CD4-positive, alpha-beta T cell treated with Interleukin-15 for 4 hours (primary cell): ENCODE measurements at places on chromosomes 16 and 17.
A peak's percentile ranks its signal among the peaks of the same experiment; 100 is the strongest.

GRCh38 chr16:49436181-49436580, 62.6 kb downstream of the C16orf78 start:
- DNase-seq, result no peak

DNA sequence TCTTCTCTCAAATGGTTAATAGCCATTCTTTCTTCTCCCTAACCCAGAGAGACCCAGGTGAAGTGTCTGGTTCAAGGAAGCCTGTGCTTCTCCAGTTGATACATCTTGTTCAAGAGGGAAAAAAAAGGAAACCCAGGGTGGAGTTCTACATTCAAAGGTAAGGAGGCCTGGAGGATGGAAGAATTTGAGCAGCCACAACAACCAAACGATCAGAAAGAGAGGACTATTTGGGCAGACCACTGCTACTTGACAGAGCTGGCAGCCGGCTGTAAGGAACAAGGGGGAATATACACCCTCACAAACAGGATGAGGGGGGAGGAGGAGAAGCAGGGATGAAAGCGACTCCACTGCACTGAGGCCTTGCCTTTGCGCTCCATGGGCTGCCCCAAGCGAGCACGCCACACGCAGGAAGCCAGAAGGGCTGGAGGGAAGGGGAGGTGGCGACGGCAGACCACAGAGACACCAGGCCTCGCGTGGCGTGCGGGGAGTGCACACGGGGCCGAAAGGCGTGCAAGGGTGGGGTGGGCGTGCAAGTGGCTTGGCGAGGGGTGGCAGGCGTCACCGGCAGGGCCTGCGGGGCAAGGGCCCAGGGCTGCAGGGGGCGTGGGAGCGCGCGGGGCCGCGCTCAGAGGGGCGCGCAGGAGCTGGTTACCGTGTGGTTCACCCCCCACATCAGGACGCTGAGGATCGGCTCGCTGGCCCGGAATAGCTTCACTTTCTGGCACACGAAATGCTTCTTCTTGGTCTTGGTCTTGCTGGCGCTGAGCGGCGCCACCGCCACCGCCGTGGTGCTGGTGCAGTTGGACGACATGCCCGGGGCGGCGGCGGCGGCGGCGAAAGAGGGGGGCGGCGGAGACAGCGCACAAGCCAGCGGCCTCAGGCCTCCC, 499 bp downstream of the PIP4K2B start:
- peak; percentile 45 for DNase-seq

DNA sequence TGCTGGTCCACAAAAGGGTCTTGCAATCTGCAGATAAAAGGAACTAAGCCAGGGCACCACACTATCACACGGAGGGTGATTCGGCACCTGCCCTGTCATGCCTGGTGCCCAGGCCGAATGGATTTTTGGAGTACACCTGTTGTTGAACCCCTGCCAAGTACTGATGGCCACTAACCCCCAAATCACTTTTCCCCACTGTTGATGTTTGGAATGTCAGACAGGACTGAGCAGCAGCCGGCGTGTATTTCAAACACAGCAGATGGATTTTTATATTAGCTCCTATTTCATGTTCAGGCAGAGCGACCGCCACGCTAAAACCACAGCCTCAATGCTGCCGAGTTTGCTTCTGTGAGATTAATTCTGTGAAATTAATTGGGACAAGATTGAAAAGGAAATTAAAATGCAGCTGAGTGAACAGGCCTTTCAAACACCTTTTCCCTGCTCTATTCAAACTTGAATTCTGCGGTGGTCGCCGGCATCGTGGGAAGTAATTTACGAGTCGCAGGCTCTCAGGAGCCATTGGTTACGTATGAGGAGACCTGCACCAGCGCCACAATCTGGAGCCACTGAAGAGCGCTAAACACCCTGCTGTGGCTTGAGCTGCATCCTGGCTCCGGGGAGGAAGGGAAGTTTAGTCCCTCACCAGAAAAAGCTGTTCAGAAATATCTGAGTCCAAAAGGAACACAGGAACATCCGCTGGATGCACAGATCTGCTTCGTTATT, 48.5 kb downstream of the SNX11 start:
- DNase-seq, result no peak

DNA sequence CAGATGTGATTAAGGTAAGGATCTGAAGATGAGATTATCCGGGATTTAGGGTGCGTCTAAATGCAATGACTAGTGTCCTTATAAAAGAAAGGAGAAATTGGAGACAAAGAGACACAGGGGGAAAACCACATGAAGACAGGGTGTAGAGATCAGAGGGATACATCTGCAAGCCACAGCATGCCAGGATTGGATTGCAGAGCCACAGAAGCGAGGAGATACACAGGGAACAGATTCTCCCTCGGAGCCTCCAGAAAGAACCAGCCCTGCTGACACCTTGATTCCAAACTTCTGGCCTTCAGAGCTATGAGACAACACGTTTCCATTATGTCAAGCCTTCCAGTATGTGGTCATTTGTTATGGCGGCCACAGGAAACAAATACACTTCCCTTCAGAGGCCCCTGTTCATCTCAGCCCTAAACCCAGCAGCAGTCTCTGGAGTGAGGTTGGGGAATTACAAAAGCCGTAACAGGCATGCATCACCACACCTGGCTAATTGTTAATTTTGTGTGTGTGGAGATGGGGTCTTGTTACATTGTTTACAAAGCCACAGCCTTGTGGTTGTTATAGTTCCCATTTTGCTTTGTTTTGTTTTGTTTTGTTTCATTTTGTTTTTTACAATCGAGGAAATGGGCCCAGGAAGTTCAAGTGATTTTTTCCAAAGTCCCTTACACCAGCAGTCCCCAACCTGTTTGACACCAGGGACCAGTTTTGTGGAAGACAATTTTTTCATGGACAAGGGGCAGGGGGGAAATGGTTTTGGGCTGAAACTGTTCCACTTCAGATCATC, 51.6 kb upstream of the LYRM9 start:
- no peak for DNase-seq

- no peak for DNase-seq
Measured at GRCh38 chr17:44872131-44872768, 24.6 kb downstream of the HIGD1B start.

GRCh38 chr16:81528256-81528655, 83.6 kb downstream of the CMIP start:
- DNase-seq, result no peak

GRCh38 chr17:6903326-6903900, 71.9 kb upstream of the TEKT1 start:
- no peak for DNase-seq

- DNase-seq, result no peak
Measured at GRCh38 chr16:57667526-57668262, 412 bp upstream of the ADGRG3 start.
